A673 (cell line): ENCODE measurements at places on chromosomes 7 and 10. TPM values are rescaled to one million over a fixed set of nuclear protein-coding genes. Genes with fewer than 3 reads are reported as not detected.

The NXPH1 gene
- not detected in 2 replicates for total RNA-seq

The TUBB8 gene
- total RNA-seq = 0.24 and 0.35 TPM in 2 replicates

The CRPPA gene
- total RNA-seq = 0.15 and 0.21 TPM in 2 replicates

The SPACDR gene
- 2.9 and 3.9 TPM in 2 replicates for total RNA-seq

The FKBP6 gene
- not detected in 2 replicates for total RNA-seq

The LRRC18 gene
- total RNA-seq = not detected in 2 replicates

DNA sequence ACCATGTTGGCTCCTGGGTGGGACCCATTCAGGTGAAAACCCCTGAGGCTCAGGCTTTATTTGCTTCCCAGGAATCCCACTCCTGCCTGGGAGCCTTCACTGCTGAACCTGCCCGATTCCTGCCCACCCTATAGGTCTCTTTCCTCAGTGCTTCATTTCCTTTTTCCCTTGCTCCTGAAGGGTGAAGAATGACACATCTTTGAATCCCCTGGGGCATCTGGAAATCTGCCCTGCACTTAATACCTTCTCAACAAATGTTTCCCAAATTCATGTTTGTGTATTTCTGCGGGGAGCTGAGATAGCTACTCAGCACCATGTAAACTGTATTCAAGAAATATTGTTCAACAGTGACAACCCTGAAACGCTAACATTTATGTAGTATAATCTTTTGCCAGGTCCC is 10.3 kb upstream of the PCBD1 start:
- DNase-seq = no peak

GRCh38 chr7:27064159-27064558 is 31.6 kb downstream of the HOXA1 start:
- no peak for DNase-seq

DNA sequence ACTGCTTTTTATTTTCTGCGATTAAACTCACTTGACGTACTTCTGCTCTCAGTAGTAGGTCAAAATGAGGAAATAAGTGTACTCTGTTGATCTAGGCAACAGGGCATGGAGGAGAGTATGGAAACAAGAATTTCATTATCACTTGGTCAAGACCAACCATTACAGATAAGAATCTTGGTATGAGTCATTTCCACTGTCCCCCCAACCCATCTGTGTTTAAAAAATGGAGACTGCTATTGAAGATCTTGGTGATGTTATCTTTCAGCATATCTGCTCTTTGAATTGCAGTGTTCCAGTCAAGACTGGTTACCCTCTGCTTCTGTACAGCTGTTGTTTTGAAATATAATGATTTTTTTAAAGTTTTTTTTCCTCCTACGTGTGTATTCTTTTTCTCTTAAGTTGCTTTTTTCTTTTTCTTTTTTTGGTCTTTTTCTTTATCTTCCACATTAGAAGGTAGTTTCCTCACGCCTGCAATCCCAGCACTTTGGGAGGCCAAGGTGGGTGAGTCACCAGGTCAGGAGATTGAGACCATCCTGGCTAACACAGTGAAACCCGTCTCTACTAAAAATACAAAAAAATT is 11.7 kb downstream of the STAM start:
- no peak for DNase-seq

GRCh38 chr10:31037749-31038148 is 6.1 kb upstream of the ZNF438 start:
- DNase-seq = no peak

DNA sequence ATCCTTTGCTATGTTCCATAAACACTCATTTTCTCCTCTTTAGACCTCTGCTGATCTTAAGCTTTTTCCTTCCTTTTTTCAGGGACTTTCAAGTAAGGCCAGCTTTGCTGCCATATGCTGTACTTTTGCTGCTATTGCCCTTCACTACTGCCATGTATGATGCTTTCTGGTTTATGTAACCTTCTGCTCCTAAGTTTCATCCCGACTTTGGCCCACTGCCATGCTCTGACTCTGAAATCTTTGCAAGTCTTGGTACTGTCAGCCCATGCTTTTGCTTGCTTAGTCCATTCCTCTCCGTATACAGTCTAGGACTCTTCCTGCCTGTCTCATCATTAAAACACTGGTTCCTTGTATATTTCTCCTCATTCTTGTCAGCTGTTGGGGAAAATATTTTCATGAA is 152.4 kb downstream of the RNF133 start:
- DNase-seq = no peak

GRCh38 chr7:54015251-54015650 is 526.9 kb upstream of the VSTM2A start:
- DNase-seq = no peak

- DNase-seq = no peak
These were observed 10.9 kb upstream of the SP8 start for GRCh38 chr7:20797462-20798080.

GRCh38 chr10:11560076-11560709 is 51.3 kb downstream of the USP6NL start:
- no peak for DNase-seq
